Endodermal cell (in vitro differentiated cells): ENCODE measurements at places on chromosomes 5 and 9.

- DNase-seq, result peak; percentile 33
Measured at GRCh38 chr9:136022731-136023409, 61.7 kb upstream of the UBAC1 start.

DNA sequence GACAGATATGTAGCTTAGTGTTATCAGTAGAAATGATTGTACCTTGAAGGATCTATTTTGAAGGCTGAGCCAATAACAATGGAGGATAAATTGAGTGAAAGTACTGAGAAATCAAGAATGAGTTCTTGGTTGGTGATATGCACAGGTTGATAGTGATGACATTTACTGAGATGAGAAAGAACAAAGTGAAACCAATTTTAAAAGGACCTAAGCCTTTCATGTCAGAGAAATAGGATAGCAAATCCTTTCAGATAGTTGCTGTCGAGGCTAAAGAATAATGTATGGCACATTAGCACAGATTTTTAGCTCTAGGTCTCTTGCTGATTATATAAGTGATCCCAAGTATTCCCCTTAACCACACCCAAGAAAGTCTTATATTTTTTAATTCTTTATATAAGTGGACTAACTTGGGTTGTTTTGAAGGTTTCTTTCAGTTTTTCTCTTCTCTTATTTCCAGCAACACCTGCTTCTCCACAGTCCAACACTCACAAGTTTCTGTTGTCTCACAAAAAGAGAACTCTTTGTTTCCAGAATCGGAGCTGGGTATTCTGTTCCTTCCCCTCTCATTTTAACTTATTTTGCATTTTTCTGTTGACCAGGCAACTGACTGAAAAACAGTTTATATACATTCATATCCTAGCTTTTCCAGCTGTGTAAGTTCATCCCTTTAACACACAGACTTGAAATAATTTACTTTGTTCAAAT lies 286.9 kb upstream of the ATP10B start:
- DNase-seq, result no peak

DNA sequence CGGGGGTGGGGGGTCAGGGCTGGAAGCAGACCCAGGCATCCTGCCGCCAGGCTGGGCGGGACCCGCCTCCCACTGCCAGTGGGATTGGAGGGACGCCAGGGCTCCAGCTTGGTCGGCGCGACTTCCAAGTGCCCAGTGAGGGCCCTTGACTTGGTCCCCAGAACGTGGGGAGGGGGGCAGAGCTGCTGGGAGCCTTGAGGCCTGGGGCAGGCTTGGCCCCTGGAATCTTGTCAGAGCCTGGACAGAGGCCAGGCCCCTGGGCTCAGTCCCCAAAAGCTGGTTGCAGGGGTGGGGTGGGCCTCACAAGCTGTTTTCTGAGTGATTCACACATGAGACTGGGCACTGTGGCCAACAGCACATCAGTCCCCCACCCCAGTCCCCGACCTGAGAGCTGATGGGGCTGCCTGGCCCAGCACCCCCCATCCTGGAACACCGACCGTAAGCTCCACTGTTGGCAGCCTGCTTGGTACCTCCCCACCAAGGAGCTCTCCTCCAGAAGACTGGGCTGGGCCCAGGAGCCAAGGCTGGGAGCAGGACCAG lies 526 bp downstream of the CLIC3 start:
- no peak for DNase-seq

DNA sequence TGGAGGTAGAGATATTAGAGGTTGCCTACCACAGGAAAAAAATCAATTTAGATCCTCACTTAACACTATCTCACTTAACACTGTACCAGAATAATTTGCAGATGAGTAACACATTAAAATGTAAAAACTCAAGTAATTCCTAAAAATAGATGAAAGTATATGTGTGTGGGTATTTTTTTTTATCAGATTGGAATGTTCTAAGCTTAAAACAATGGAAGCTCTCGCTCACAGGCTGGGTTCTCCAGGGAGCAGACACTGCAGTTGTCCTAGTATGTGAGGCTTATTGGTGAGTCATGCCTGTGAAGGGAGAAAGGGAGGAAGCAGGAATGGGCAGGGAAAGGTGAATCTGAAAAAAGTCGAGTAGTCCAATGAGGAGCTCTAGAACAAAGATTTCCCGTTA lies 181.3 kb upstream of the ZNF608 start:
- no peak for DNase-seq

GRCh38 chr9:34746526-34746925 lies 36.6 kb upstream of the CCL21 start:
- no peak for DNase-seq

- no peak for DNase-seq
Measured at GRCh38 chr9:135662758-135663450, at the start of gene LCN9. LCN9 (plus strand) TSS chr9:135663309; CDS start chr9:135663322, 13 bp downstream.

DNA sequence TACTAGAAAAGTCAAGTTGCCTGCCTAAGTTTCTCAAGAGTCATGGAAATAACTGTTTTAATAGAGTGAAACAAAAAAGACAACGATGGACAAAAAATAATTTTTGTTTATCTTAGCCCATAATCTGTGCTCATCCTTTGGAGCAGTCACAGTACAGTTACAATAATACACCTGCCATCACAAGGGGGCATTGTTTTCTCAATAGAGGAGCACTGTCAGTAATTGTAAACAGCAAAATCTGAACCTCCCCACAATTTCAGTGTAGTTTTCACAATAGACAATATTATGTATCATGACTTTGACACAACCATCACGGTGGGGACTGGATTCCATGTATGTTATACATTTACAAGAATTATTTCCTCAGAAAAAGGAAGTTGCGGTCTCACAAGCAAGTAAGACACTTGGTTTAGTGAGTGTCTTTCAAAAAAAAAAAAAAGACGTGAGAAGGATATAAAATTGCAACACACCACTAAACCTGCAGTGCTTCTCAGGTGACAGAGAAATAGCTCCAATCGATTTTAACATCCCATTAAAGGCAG lies 586.3 kb downstream of the PTPRD start:
- DNase-seq, result no peak

- no peak for DNase-seq
Measured at GRCh38 chr9:125400725-125401716, 139.4 kb downstream of the GAPVD1 start.

GRCh38 chr5:144369006-144369405 lies 198.3 kb downstream of the KCTD16 start:
- no peak for DNase-seq

GRCh38 chr9:21452681-21453080 lies 12.4 kb downstream of the IFNA1 start:
- no peak for DNase-seq

DNA sequence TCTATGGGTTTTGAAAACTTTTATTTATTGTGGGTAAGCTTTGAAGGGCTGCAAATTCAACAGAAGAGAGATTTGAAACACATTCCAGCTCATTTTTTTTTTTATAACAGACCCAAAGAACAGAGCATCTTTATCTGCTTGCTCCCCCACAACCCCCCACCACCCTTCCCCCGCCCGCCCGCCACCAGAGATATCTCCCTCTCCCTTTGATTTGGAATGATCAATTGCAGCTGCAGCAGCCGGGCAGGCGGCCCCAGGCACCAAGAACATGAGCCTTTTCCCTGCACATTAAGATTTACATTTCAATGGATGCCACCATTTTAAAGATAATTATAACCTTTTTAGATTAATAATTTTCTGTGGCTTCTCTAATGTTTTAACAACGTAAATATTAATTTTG lies 510.9 kb downstream of the ZNF608 start:
- no peak for DNase-seq

DNA sequence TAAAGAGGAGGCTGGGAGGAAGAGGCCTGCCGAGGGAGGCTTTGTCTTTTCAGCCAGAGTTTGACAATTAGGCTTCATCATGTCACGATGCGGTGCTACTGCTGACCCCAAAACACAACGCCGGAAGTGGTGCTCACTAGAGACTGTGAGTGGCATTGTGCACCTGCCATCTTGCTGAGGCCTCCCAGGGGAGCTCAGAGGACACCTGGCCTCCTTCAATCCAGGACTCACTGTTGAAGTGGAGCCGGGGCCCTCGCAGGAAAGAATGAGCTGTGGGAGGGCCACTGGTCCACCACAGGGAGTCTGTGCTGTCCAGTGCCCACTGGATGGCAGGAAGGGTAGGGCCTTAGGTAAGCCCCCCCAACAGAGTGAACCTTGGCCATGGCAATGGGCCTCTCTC lies 12.7 kb upstream of the SLC25A48 start:
- no peak for DNase-seq

GRCh38 chr5:151870820-151871219 lies 53.8 kb downstream of the GLRA1 start:
- no peak for DNase-seq

- peak; percentile 24 for DNase-seq
Measured at GRCh38 chr9:135079676-135080075, 7.8 kb upstream of the OLFM1 start.

GRCh38 chr9:93261735-93262523 lies 78.0 kb downstream of the WNK2 start:
- DNase-seq, result peak; percentile 44

- peak; percentile 20 for DNase-seq
Measured at GRCh38 chr5:169201597-169201996, 99.3 kb downstream of the SLIT3 start.

DNA sequence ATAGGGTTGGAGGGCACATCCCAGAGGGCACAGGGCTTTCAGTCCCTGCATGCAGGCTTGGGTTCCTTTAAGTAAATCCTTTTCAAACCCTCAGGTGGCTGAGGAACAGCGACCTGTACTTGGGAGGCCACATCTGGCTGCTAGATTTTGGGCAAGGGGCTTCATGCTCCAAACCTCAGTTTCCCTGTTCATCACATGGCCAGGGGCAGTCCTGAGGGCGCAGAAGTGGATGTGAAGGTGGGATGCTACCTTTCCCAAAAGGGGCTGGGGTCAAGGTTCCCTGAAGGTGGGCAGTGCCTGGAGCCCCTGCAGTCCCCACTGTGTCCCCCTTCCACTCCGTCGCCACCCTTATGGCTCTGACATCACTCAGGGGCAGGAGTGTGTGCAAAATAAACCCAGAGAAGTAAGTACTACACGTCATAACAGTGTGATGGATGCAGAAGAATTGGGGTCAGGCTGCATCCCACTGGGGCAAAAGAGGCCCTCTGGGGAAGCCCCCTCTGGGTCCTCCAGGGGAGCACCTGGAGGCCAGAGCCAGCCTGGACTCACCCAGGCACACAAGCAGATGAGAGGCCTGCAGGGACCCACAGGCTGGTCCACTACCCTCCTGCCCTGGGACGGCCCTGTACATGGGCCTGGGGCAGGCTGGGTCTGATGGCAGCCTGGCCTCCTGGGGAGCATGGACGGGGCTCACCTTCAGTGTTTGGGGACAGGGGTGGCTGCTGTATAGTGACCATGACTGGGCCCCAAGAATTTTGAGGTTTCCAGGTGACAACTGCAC lies 1.9 kb upstream of the CARD19 start:
- peak; percentile 46 for DNase-seq

- no peak for DNase-seq
Measured at GRCh38 chr9:102069969-102070368, 331.5 kb upstream of the GRIN3A start.

GRCh38 chr5:147327421-147327820 lies 92.6 kb downstream of the STK32A start:
- no peak for DNase-seq

GRCh38 chr9:105341434-105342146 lies 97.1 kb downstream of the SLC44A1 start:
- no peak for DNase-seq

DNA sequence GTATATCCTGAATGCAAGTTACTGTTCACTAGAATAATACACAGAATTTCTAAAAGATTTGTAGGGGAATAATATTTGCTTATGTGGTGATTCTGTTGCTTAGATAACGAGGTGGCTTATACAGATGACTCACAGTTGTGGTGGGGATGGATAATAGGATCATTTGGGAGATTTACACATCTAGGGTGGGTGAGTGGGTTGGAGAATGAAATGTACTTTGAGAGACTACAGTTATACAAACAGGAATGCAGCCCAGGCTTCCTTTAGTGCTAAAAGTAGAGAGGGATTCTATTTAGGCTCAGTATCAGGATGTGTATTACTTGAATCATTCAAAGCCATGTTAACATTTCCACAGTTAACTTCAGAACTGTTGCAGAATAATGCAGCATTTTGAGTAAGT lies 1.8 kb downstream of the CTXN3 start:
- no peak for DNase-seq

GRCh38 chr5:127389601-127390000 lies 99.0 kb downstream of the MEGF10 start:
- DNase-seq, result no peak
